ENCODE measurements at places on chromosomes 13 and 19. TPM values are rescaled to one million over a fixed set of nuclear protein-coding genes. Genes with fewer than 3 reads are reported as not detected.

Gene TMIGD2
- not detected for total RNA-seq

DNA sequence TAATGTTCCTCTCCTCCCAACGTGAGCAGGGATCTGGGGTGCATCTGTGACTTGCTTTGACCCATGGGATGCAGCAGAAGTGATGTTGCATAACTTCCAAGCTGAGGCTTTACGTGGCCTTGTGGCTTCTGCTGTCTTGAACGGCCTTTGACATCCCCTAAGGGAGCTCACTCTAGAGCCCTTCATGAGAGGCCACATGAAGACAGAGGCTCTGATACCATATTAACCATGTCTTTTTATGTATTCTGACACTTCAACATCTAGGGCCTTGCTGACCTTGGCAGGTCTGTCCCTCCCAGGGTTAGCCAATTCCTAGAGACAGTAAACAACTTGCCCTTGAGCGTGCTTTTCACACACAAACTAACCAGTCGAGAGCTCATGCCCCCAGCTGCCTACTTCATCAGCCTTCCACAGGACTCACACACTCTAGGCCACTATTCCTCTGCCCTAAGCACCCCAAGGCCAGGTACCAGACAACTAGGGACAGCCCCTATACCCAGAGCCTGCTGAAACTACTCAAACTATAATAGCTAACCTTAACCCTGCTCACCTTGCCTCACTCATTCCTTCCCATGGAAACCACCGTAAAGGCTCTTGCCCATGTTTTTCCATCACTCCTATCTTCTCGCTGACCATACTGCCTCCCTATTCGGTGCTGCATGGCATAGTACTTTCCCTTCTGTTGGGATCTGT is 45.4 kb downstream of the CCDC70 start:
- H3K4me3 ChIP-seq, result no peak overlapping the region
- H3K27ac ChIP-seq, result no peak overlapping the region
- H3K36me3 ChIP-seq, result no peaks in the 10 kb centered on the region
- peaks cover 8% of the 10 kb centered on the region for H3K4me1 ChIP-seq
- DNase-seq, result no peak

- H3K27ac ChIP-seq, result no peak overlapping the region
- no peak overlapping the region for H3K4me3 ChIP-seq
- peaks cover 29% of the 10 kb centered on the region for H3K4me1 ChIP-seq
- no peaks in the 10 kb centered on the region for H3K27me3 ChIP-seq
- no peaks in the 10 kb centered on the region for H3K36me3 ChIP-seq
These were observed 2.8 kb upstream of the TPM4 start for GRCh38 chr19:16073481-16073880.

- DNase-seq, result no peak
- no peak overlapping the region for H3K4me3 ChIP-seq
- H3K36me3 ChIP-seq, result peaks cover 22% of the 10 kb centered on the region
- no peaks in the 10 kb centered on the region for H3K4me1 ChIP-seq
- H3K27me3 ChIP-seq, result no peaks in the 10 kb centered on the region
- H3K27ac ChIP-seq, result no peak overlapping the region
These were observed 52.0 kb downstream of the MPHOSPH8 start for GRCh38 chr13:19685437-19685836.

Gene RNF225
- not detected for total RNA-seq

GRCh38 chr19:5504114-5504513 is 48.9 kb downstream of the ZNRF4 start:
- no peaks in the 10 kb centered on the region for H3K36me3 ChIP-seq
- no peak overlapping the region for H3K4me3 ChIP-seq
- peak; percentile 3 for DNase-seq
- no peaks in the 10 kb centered on the region for H3K4me1 ChIP-seq
- no peak overlapping the region for H3K27ac ChIP-seq

Gene PRR22
- total RNA-seq, result not detected

GRCh38 chr13:43522788-43523187 is 264.0 kb downstream of the ENOX1 start:
- DNase-seq, result no peak
- no peaks in the 10 kb centered on the region for H3K27me3 ChIP-seq
- H3K4me1 ChIP-seq, result no peaks in the 10 kb centered on the region
- no peak overlapping the region for H3K27ac ChIP-seq

GRCh38 chr13:33274264-33274663 is 11.3 kb downstream of the STARD13 start:
- no peak overlapping the region for H3K4me3 ChIP-seq
- peak overlapping the region; percentile 21 for H3K27ac ChIP-seq
- H3K27me3 ChIP-seq, result no peaks in the 10 kb centered on the region
- DNase-seq, result no peak

DNA sequence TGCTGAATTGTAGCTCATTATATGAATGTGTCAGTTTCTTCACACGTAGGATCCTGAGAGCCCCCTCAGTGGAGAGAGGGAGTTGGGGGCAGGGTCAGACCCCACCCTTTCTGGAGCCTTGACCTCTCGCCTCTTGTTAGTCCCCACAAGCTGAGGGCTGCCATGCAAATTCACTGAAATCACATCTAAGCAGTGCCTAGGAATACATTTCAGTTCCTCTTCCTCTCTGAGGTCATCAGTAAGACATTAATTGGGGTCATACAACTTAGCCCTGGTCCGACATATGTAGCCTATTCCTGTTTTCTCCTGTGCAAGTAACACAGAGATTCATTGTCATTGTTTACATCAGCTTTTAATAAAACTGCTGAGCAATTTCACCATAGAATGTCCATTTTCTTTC is 30.0 kb downstream of the MYO9B start:
- peaks cover 5% of the 10 kb centered on the region for H3K36me3 ChIP-seq
- H3K27ac ChIP-seq, result no peak overlapping the region
- DNase-seq, result no peak
- peaks cover 24% of the 10 kb centered on the region for H3K4me1 ChIP-seq
- no peaks in the 10 kb centered on the region for H3K27me3 ChIP-seq

Gene SULT2A1
- total RNA-seq, result not detected

GRCh38 chr13:48001114-48001881 is at the start of gene SUCLA2:
Gene SUCLA2 (minus strand): TSS chr13:48001273. CDS start chr13:48001269, 4 bp downstream.
- H3K36me3 ChIP-seq, result peaks cover 5% of the 10 kb centered on the region
- peak within 1 kb of the TSS; percentile 78 for H3K27ac ChIP-seq
- H3K27me3 ChIP-seq, result no peaks in the 10 kb centered on the region
- peak; percentile 95 for DNase-seq
- H3K4me3 ChIP-seq, result peak within 1 kb of the TSS; percentile 91

DNA sequence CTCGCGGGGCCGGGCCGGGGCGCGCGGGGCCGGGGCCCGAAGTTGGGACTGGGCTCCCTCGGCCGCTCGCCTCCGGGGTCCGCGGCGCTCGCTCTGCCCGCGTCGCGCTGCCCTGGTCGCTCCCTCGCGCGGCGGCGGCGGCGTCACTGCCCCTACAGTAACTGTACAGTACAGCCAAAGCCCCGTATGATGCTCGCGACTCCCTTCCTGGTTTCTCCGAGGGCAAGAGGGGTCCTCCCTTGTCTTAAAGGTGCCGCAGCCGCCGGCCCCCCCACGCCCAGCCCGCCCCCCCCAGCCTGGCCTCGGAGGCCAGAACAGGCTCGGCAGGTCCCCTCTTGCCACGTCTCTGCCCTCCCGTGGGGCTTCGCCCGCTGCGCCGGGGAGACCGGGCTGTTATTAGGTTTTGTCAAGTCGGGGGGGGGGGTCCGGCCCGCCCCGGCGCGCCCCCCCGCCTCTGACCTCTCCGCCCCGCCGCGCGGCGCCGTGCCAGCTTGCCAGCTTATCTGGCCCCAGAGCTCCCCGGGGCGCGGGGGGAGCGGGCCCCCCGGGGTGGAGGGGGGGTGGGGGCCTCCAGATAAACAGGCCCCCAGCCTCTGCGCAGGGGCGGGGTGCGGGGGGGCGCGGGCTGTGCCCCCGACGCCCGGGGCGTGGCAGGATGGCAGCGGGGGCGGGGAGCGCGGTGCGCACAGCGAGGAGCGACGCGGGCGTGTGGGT is at the start of gene ZBTB7A:
Gene ZBTB7A (minus strand): TSS at position 218 of the 714 bp plus-strand sequence. CDS start 11,667 bp downstream, outside the sequence.
- H3K4me1 ChIP-seq, result peaks cover 40% of the 10 kb centered on the region
- H3K4me3 ChIP-seq, result peak within 1 kb of the TSS; percentile 98
- no peaks in the 10 kb centered on the region for H3K27me3 ChIP-seq
- H3K36me3 ChIP-seq, result no peaks in the 10 kb centered on the region
- peak within 1 kb of the TSS; percentile 98 for H3K27ac ChIP-seq

DNA sequence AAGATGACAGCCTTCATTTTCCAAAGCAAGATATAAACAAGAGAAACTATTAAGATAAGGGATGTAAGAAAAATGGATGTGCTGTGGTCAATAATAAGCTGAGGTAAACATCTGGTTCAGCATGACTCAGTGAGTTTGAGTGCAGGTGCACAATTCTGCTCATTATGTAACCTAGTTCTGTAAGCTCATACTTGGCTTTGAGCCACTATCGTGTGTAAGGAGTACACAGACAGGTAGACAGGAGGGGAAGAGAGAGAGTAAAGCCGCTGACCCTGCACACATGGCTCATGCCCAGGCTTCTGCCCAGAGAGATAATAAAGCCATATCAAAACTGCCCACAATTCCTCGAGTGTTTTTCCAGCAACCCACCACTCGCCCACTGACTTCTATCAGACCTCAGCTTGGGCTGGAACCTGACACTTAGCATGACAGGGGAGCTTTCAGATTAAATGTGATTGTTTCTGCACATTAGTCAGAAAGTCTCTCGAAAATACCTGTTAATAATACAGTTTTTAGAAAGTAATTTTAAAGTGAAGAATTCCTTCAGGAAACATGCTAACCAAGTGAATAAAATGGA is 51.7 kb downstream of the ZNF91 start:
- H3K36me3 ChIP-seq, result no peaks in the 10 kb centered on the region
- no peak overlapping the region for H3K4me3 ChIP-seq
- no peaks in the 10 kb centered on the region for H3K4me1 ChIP-seq
- DNase-seq, result no peak
- no peak overlapping the region for H3K27ac ChIP-seq

Gene RFXANK
- total RNA-seq, result 35.7 TPM

DNA sequence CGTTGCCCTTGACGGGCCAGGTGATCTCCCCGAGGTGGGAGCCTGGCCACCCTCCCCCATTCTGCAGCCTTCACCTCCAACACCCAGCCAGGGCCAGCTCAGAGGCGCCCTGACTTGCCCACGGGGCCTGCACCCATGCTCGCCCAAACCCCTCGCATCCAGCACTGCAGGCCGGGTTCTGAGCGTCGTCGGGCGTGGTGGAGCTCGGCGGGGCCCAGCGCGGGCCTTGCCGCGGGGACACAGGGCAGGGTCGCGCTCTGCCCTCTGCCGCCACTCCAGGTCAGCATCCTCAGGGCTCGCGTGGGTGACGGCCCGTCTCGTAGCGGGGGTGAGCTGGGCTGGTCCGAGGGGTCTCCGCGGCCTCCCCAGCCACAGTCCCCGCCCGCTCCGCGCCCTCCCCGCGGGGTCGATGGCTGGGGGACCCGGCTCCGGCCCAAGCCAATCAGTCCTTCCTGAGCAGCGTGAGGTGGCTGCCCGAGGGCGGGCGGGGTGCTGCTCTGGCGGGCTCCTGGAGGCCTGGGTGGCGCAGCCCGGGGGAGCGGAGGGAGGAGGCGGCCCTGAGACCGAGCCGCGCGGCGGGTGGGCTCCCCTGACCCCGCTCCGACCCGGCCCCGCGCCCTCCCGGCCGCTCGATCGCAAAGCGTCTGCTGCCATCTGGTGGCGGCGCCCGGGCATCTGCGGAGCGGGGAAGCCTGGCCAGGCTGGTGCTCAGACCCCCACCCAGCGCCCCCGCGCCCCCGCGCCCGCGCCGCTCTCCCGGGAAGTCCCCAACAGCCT is 61.4 kb downstream of the CCNE1 start:
- no peaks in the 10 kb centered on the region for H3K27me3 ChIP-seq
- H3K36me3 ChIP-seq, result no peaks in the 10 kb centered on the region
- DNase-seq, result no peak
- H3K27ac ChIP-seq, result no peak overlapping the region

Gene DKKL1
- total RNA-seq, result not detected

- H3K4me1 ChIP-seq, result no peaks in the 10 kb centered on the region
- no peak for DNase-seq
- peak overlapping the region; percentile 41 for H3K27ac ChIP-seq
- no peaks in the 10 kb centered on the region for H3K27me3 ChIP-seq
- no peak overlapping the region for H3K4me3 ChIP-seq
- H3K36me3 ChIP-seq, result no peaks in the 10 kb centered on the region
These were observed 76.8 kb upstream of the PCDH8 start for GRCh38 chr13:52925251-52925650.

DNA sequence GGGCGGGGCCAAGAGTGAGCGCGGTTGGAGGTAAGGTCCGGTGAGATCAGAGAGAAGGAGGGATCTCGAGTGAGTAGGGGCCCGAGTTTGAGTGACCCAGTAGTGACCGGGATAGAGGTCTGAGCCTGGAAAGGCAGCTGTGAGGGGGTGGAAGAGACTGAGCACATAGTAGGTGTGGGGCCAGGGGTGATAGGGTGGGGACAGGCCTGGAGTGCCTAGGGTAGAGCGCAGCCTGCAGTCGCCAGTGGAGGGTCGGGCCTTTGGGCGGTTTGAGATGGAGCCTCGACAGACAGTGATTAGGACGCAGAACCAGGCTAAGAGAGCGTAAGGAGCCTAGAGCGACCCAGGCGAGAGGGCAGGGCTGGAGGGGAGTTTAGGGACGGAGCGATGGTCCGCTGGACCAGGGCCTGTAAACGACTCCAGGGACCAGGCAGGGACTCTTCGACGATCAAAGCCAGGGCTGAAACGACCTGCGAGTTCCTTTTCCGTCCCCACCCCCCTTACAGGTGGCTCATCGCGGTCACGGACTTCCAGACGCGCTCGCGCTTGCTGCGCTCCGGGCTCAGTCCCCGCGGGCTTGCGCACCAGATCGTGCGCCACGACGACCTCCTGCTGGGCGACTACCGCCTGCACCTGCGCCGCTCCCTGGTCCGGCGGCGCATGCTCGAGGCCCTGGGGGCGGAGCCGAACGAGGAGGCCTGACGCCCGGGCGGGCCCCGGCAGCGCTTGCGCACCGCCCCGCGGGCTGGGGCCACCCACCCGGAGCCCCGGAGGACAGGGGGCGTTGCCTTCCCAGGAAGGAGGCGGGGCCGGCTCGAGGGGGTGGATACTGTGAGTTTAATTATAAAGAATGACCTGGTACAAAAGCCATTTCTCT is 9.4 kb downstream of the C19orf81 start:
- peak; percentile 48 for DNase-seq
- no peak overlapping the region for H3K27ac ChIP-seq
- H3K4me1 ChIP-seq, result no peaks in the 10 kb centered on the region
- peaks cover 18% of the 10 kb centered on the region for H3K27me3 ChIP-seq
- peak overlapping the region; percentile 39 for H3K4me3 ChIP-seq

- peak; percentile 73 for DNase-seq
- H3K4me1 ChIP-seq, result peaks cover 3% of the 10 kb centered on the region
- no peak overlapping the region for H3K27ac ChIP-seq
- peak overlapping the region; percentile 20 for H3K4me3 ChIP-seq
These were observed 29.1 kb downstream of the VAV1 start for GRCh38 chr19:6801485-6802086.

DNA sequence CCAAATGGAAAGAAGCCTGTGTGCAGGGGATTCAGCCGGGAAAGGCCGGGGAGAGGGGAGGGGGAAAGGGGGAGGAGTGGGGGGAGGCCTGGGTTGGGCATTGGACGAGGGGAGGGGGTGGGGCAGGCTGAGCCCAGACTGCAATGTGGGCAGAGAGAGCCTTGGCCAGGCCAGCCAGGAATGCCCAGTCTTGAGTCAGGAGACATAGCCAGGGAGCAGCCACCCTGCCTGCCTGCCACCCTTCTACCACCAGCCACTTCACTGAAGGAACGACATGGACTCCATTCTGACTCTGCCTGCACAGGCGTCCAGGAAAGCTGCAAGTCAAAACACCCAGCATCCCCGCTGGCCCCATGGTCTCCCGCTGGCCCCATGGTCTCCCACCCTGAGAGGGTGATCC is 498 bp downstream of the PROZ start:
- no peak overlapping the region for H3K27ac ChIP-seq
- H3K36me3 ChIP-seq, result no peaks in the 10 kb centered on the region
- no peak overlapping the region for H3K4me3 ChIP-seq
- H3K4me1 ChIP-seq, result peaks cover 3% of the 10 kb centered on the region

Gene SELENOV
- not detected for total RNA-seq

Data from heart left ventricle (tissue), 16 donors.